ENCODE measurements at places on chromosomes 2 and 18.

DNA sequence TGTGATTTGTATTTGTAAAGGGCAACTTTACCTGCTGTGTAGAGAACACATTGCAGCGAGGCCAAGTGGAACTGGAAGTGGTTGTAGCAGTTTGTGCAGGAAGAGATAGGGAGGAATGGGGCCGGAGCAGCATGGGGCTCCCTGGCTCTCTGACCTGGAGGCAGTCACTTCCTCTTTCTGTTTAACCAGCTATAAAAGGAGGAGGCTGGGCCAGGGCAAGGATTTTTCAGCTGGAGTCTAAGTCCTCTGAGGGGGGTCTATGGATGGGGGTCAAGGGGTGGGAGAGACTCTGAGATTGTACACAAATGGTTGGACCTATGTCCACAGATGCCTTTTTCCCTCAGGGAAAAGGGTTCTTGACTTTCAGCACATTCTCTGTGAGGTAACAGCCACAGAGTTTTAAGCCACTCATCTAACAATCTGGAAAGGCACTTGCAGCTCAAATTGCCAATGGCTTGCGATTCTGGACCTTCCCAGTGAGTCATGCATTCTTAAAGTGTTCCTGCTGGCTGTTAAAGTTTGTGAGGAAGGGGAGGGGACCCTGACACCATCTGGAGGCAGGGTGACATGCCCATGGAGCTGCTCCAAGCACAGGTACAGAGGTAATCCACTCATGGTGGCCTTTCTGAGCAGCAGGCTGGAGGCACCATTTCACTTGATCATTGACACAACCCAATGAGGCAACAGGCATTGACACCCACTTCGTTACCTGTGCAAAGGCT is 347.0 kb downstream of the CYRIA start:
- DNase-seq, result no peak

- no peak for DNase-seq
Observed at GRCh38 chr2:197215748-197216360, 94.7 kb downstream of the ANKRD44 start.

DNA sequence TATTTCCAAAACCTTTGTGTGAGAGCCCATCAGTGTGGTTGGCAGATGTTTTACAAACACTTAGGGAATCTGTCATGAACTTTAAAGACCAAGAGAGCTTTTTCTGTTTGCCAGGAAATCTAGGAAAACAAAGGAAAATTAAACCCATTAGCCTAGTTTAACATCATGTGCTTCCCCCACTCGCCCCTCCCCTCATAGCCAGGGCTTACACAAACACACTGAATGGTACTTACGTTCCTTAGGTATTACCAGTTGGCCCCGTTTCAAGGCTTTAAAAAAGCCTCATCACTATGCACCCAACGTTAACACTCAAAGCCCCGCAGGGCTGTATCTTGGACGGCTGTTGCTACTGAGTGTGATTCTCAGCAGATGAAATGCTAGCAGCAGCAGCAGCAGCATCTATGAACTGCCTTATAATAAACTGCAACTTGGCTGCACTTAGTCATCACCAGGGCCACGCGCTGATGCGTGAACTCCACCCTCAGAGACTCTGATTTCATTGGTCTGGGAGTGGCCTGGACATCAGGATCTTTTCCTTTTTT is 20.1 kb upstream of the TTC39C start:
- no peak for DNase-seq

DNA sequence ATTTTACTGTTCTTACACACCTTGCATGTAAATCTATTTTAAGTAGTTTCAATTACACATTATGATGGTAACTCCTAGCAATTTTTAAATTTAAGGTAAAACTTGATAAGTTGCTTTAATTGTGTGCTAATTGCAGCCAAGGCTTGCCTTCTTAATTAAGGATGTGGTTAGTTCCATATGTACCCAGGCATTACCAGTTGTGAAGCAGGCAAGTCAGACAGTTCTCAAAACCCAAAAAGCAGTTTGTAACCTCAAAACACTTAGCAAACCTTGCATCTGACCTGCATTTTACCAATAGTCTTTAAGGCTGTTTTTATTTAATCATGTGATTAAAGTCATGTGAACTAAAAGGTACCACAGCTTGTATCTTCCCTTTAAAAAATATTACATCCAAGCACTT is 1159.4 kb downstream of the DSC3 start:
- DNase-seq, result no peak

DNA sequence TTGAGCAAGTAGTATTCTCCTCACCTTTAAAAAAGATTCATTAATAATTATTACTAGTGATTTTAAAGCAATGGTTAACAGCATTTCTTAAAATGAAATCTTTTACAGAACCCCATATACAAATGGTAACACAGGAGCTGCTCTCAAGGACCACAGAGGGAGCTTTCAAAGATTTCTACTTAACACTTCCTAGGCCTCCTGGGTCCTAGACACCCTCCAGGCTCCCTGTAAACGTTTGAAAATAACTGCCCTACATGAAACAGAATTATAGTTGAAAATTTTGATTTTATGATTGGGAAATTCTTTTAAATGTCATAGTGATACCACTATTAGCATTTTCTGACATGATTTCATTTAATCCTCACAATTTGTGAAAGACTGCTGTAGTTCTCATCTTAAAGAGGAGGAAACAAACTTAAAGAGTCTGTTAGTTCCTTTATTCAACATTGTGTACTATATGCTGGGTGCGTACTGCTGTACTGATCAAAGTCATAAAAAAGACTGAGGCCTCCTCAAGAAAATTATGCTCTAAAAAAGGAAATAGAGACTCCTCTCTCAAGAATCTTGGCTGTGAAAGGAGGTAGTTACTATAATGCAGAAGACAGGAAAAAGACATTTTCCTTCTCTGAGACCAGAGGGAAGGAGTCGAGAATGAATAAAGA is 10.6 kb downstream of the CUL3 start:
- DNase-seq, result no peak

- DNase-seq, result no peak
Observed at GRCh38 chr2:179513181-179513580, 248.5 kb upstream of the SESTD1 start.

DNA sequence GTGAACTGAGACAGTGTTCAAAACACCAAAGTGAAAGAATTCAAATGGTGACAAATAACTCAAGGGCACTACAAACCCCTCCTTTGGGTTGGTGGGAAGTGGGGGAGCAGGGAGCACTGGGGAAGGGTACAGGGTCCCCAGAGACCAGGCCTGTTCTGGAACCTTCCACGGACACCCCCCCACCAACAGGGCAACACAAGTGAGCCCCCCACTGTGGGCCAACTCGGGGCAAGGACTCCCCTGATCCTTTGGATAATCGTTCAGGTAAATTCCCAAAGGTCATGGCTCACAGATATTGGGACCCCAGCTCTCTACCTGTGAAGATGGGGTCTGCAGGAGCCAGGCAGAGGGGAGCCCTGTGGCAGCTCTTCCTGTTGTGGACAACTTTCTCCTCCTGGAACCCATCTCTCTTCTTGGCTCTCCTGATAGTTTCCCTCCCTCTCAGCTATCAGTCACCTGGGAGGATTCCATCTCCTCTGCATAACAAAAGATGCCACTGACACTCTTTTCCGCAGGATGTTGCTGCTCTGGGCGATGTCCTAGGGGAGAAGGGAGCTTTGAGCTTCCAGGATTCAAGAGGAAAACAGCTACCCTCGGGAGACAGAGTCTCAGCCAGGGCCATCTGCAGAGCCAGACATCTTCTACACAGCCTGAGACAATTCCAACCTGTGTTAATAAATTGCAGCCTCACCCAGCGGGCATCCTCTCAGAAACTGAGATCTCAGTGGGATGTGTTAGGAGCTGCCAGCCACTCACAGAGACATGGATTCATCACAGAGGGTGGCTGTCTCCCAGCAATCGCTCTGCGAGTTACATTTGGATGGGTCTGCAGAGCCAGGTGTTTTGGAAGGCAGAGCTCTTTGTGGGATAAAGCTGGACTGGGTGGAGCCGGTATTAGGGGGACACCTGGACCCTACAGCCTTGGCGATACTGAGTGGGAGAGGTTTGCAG is 35.4 kb downstream of the MBP start:
- no peak for DNase-seq

DNA sequence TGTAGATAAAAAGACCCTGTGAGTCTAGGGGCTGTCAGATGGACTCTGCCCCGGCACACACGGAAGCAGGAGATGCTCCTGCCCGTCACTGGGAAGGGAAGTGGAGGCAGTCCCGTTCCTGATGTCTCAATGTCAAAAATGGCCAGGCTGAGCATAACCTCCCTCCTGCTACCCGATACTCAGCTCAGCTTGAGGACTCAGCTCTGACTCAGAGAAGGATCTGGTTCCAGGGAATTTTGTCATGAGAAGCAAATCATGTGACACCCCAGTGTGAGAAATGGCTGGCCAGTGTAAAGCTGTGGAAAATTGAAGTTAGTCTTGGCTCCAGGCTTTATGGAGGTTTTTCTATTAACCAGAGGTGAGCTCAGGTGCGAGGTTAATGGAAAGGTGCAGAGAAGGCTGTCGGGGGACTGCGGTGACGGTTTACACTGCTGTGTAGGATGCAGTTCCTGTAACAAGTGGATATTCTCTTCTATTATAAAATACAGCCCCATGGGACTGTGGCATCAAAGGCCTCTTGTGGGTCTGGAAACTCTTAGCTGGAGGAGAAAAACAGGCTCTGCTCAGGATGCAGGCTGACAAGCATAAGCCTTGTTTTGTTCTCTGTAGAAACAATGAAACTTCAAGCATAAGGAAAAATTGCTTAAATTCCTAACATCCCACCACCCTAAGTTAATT is 24.7 kb upstream of the AGAP1 start:
- DNase-seq, result no peak

DNA sequence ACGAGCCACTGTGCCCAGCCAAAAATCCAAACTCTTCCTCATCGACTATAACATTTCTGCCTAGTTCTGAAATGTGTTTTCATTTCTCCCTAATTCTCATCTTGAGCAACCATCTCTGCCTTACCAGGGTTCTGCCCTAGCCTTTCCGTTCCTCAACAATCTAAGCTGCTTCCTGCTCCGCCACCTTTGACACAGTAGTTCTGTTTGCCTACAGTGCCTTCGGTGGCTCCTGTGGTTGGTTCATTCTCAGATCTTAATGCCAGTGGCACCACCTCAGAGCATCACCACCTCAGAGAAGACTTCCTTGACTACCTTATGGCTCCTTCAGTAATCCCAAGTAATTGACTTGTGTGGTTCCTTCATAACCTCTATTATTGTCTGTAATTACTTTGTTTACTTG is 3.8 kb downstream of the SOCS6 start:
- DNase-seq, result no peak

DNA sequence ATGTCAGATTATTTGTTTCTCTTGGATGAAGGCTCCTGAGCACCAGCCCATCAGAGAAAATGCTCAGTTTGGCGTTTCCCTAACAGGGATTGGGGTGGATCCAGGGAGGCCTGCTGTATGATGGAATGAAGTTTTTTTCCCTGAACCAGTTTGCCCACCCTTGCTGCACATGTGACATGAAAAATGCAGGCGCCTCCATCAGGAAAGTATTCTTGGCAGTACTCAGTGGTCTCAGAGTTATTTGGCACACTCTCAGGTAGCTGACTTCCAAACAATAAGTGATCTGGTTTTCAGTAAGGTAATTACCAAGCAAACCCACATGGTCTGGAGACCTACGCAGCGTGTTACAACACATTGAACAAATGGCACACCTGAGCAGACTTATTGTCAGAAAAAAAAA is 254.9 kb downstream of the PAX3 start:
- DNase-seq, result no peak

GRCh38 chr2:74441690-74442482 is at the start of gene RTKN:
RTKN (minus strand) TSS chr2:74441937; CDS start chr2:74441816, 121 bp downstream.
- DNase-seq, result no peak

GRCh38 chr2:145108361-145108778 is 588.5 kb upstream of the ZEB2 start:
- no peak for DNase-seq

DNA sequence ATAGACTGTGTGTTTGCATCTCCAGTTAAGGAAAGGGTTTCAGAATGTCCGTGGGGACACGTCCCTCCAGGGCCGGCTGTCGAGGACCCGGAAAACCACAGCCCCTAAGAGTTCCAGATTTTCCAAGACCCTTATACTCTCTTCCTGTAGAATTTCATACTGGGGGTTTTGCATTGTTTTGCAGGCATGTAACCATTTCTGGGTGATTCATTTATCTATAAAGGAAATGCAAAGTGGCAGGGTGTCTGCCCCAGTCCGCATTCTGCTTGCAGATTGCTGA is 8.5 kb downstream of the SP9 start:
- no peak for DNase-seq

DNA sequence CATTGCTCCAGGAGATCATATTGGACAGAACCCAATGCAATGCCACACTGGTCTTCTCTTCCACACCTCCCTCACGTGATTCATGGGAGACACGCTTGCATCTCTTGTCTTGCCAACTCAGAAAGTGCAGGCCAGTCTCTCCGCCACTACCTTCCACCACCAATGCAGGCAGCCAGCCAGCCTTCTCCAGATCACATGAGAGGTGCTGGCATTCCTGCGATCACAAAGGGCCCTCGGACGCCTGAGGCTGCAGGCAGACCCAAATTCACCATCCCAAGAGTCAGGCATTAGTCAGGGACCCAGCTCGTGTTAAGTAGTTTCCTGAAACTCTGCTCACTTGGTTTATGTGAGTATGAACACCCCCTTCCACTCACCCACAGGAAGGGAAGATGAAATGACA is 437.0 kb upstream of the ETAA1 start:
- no peak for DNase-seq

DNA sequence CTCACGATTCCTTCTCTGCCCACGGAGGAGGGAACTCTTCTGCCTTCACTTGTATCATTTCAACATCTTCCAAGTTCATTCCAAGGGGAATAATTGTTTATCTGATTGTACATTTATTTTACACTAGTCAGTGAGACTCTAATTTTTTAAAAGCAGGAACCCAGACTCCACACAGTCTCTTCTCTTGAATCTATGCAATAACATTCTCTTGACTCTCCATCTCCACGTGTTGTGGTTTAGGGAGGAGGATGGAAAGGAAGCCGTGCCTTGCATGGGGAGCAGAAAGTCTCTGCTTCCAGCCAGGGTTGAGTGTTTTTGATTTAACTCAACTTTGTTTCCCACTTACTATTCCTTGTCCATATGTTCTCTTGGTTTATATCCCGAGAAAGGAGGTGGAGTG is 131.1 kb upstream of the RIOK3 start:
- DNase-seq, result no peak

DNA sequence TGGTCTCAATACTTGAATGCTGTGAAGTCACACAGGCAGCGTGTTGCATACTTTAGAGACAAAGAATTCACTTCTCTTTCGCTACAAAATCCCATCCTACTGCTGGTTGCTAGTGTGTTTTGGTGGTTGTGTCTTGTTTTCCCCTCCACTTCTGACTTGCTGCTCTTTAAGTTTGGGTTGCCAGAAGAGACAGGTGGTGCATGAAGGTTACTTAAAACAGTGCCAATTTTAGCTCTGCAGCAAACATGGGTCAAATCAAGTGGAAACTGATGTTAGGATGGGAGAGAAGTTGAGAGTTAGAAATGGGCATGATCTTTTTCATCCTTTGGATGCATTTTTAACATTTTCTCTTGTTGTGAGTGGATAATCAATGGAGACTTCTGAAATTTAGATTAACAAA is 136.2 kb upstream of the KCNH7 start:
- no peak for DNase-seq

DNA sequence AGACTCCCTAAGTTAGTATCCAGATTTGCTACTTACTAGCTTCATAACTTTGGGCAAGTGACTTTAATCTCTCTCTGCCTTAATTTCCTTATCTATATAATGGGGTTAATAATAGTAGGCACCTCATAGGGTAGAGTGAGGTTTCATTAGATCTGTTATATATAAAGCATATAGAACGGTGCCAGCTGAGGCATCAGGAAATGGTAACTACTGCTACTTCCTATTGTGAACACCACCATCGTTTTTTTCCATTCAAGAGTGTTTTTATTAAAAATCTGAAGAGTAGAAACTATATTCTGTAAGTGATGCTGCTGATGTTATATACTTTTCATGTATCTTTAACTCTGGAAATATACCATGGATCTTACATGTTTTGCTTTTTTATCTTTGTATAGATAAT is 44.3 kb downstream of the MALT1 start:
- DNase-seq, result no peak

Measured in stimulated activated CD8-positive, alpha-beta memory T cell treated with anti-CD3 and anti-CD28 coated beads, Interleukin-4, amount 100 ng/mL, for 4 hours (primary cell).